ENCODE measurements at places on chromosomes 2 and 18.

DNA sequence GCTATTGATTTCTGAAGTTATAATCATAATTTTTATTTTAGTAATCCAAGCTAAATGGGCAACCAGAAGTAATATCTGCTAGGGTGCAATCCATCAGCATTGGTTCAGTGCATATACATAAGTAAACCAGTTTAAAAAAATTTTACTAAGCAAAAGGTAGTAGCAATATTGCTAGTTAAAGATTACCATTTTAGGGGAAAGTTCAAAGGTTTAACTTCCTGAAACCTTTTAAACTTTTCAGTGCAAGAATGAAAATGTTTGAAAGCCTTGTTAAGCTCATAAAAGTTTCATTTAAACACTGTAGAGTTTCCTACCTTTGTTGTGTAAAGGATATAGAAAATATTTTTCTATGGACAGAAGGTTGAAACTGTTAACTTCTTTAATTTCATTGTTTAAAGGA lies 31.0 kb upstream of the EPB41L5 start:
- no peak for DNase-seq

DNA sequence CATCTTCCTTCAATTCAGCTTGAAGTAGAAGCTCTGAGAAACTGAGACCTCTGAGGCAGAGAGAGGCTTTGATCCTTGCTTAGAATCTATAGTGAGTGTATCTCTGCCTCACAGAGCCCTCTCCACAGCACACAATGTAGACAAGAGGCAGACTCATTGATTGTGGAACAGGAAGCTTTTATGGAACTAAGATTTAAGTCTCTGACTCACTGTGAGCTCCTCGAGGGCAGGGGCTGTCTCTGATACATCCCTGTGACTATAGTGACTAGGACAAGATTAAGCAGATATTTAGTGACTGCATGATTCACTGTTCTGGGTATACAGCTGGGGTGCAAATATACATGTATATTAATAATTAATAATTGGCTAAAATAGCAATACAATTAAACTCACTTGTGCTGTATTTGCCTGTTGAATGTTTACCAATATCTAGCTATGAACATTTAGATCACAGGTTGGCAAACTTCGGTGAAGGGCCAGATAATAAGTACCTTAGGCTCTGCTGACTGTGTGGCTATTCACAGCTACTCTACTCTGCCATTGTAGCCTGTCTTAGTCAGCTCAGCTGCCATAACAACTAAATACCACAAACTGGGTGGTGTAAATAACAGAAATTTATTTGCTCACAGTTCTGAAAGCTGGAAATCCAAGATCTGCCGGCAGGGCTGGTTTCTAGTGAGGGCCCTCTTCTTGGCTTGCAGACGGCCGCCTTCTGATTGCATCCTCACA lies 54.4 kb downstream of the ARHGEF4 start:
- no peak for DNase-seq

DNA sequence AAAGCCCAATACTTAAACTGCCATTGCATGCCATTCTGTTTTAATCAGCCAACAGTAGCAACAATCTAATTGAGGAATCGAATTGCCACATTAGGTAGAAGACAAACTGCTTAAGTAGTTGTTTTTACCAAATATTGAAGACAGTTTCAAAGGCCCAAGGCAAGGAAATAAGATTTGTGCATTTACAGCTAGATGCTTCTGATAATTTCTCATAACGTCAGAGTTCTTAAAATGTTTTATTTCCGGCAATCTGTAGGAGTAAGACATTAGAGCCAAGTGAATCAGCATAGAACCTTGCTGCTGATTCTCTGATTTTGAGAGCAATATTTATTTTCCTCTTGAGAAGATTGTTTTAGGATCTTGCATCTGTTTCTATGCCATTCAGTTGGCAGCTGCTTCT lies 174.3 kb downstream of the RBM43 start:
- DNase-seq, result no peak

DNA sequence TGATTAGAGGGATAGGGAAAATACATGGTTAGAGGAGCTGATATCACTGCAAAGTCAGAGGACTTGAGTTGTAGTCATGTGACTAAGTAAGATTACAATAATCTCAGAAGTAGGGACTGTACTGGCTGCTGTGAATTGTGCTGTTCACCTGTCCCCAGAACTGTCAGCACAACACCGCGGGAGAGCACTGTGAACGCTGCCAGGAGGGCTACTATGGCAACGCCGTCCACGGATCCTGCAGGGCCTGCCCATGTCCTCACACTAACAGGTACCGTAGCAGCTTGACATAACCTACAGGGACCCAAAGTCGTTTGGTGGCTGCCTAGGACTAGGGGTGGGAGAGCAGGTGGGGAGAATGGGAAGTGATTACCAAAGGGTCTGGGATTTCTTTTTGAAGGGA lies 132.8 kb upstream of the TTC39C start:
- DNase-seq, result no peak

DNA sequence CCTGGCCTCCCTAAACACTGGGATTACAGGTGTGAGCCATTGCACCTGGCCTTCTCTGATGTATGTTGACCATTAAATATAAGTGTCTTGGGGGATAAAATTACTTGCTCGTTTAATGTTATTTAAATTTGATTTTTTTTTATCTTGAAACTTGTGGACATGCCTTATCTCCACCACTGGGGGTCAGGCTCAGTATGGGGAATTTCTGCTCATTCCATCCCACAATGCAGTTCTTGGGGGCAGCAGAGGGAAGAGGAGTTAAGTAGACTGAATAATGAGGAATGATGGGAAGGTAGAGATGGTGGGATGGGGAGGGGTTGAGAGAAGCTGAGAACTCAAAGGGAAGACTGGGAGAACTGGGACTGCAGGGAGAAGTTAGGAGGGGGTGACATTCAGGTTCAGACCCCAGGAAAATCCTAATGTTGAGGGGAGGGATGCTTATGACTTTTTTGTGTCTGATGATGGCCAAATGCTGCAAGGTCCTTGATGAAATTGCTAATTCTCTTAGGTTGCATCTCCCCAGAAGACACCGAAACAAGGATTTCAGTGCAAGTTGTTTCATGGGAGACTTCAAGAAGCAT lies 174.2 kb downstream of the MIB1 start:
- DNase-seq, result no peak

- no peak for DNase-seq
Observed at GRCh38 chr2:42618972-42619371, 50.5 kb downstream of the MTA3 start.

- no peak for DNase-seq
Observed at GRCh38 chr18:50700245-50701165, 119.3 kb downstream of the MRO start.

DNA sequence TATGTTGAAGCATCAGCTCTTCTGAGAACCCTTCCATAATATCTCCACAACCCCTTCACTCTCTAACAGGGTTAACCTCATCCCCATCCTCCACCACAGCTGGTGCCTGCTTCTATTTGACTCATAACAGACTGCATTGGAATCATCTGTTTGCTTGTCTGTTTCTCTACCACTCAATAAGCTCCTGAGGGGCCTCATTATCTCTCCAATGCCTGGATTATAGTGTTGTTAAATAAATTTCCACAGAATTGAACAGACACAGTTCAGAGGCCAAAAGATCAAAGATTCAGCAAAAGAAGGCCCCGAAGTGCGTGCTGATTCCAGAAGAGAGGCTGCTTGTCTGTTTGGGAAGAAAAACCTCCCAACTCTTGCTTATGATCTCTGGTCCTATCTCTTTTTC lies 33.7 kb upstream of the FAM98A start:
- DNase-seq, result no peak

DNA sequence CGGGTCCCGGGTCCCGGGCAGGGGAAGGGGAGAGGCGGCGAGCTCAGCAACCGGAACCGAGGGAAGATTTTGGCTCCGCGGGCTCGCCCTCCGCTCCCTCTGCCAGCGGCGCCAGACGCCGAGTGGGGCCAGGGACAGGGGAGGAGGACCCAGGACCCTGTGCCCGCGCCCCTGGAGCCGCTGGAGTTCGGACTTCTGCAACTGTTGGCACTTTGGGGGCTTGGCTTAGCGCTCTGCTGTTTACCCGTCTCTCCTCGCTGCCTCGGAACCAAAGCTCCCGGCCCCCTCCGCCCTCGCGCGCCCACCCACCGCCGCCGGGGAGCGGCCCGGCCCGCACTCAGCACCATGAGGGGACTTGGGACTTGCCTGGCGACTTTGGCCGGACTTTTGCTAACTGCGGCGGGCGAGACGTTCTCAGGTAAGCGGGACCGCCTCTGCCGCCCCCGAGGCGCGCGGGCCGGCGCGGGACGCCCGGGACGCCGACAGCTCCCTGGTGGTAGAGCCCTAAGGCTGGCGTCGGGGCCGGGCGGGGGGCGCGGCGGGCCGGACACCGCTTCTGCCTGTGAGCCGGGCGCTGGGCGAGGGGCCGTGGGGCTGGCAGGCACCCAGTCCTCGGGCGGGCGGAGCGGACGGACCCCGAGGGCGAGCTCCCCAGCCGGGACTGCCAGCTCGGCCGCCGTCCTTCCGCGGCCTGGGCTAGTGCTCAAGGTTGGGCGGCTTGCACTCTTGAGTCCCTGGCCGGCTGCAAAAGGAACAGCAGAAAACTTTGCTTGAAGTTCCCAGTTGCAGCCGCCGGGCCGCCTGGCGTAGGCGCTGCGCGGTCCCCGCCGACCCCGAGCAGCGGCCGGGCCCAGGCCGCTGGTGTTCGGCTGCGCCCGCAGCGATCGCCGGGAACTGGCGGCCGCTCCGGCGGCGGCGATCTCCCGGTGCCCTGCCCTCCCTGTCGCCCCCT lies 634 bp downstream of the PTPRM start:
- peak; percentile 4 for DNase-seq

GRCh38 chr2:133516405-133517026 lies 51.7 kb downstream of the NCKAP5 start:
- no peak for DNase-seq

DNA sequence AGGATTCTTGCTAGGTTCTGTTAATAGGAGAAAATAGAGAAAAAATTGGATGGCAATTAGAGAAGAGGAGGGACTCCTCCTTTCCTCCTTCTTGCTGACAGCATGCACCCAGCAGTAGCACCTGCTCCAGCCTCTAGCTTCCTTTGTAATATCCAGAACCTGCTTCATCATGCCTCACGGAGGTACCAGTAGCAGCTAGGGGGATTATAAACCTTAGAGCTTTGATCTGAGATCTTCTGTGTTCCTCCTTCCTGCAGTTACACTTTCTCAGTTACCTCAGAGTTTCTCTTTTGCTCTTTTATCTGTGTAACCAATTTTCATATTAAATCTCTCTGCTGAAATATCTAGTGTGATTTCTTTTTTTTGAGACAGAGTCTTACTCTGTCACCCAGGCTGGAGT lies 16.6 kb downstream of the DPP4 start:
- DNase-seq, result no peak

- DNase-seq, result no peak
Observed at GRCh38 chr2:118225666-118226065, 137.4 kb downstream of the INSIG2 start.

DNA sequence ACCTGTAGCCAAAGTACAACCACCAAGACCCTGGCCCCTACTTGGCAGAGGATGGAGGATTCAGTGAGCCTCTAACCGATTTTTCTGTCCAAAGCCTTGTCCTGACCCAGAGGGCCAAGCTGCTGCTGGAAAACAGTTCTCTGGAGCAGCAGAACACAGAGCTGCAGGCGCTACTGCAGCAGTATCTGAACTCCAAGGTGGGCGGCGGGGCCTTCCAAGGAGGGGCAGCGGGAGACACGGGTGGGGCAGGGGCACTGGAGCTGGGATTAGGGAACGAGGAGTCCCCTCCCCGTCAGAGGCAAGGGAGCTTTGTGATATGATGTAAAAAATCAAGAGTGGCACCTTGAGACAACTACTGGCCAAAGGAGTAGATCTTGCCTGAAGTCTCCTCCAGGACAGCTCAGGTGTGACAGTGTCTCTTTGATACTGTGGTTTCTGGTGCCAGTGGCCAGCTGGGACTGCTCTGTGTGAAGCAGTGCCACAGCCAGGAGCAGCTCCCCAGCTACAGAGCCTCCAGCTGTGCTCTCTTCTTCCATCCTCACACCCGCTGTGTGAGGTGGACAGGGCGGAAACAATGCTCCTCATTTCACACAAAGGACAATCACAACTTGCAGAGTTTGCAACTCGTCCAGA lies 22.8 kb downstream of the OTOF start:
- DNase-seq, result no peak

DNA sequence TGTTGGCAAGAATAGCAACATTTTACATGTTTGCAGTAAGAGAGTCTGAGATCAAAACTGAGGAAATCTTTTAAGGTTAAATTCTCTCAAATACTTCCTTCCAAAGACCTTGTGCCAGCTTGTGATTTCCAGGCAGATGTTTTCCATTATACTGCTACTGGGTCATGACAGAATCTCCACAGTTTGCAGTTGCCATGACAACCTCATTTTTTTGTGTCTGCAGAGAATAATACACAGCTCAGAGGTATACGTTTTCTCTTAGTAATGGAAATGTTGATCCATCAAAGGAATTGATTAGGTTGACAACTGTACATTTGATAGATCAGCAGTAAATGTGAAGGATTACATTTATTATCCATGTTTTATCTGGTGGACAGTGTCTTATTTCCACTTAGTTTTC lies 29.1 kb upstream of the CSRNP3 start:
- no peak for DNase-seq

DNA sequence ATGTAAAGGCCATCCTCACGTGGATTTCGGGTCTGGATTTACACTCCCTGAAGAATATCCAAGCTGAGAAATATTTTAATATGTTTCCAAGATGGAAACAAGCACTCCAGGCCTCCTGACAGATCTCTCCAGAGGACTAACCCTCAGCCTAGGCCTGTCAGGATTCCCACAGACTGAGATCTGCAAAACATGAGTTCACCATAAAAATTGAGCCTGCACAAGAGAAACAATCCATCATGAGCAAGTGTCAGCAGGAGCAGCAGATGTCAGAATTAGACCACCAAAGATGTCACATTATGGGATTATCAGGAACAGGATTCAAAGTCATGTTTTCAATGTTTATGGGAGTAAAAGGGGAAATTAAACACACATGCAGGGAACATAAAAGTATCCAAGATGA lies 191.3 kb downstream of the TFCP2L1 start:
- DNase-seq, result no peak

DNA sequence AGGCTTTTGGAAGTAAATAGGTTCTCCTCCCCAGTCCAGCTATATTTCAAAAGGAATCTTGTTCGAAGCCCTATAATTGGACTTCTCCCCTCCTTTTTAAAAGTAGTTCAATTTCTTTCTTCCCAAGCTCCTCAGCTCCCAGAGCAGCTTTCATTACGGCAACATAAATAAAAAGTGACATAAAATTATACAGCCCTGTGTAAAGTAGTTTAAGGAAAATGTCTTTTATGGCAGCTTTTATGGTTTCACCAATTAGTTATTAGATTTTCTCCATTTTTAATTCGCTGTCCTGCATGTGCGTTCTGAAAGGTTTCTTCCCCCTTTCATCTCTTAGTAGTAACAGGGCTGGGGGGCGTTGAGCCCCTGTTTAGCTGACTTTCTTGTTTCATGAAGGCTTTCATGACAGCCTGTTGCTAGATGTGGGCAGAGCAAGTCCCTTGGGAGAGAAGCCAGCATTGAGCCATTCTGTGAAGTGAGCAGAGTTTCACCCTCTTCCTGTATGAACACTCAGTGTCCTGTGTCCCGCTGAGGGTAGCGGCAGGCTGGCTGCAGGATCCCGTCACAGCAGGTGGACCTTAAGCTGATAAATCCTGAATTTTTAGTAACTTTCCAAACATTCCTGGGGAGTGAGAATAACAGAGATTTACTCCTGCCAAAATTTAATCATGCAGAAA lies 229.7 kb upstream of the SPRED2 start:
- no peak for DNase-seq

- no peak for DNase-seq
Observed at GRCh38 chr2:67131257-67131609, 265.9 kb upstream of the ETAA1 start.

Measured in activated naive CD4-positive, alpha-beta T cell treated with Interleukin-2 at 50 U/mL for 16 hours (primary cell).